Cerebellum (tissue), 4 donors: ENCODE measurements at places on chromosomes 6 and 20. TPM values are rescaled to one million over a fixed set of nuclear protein-coding genes. Genes with fewer than 3 reads are reported as not detected.

DNA sequence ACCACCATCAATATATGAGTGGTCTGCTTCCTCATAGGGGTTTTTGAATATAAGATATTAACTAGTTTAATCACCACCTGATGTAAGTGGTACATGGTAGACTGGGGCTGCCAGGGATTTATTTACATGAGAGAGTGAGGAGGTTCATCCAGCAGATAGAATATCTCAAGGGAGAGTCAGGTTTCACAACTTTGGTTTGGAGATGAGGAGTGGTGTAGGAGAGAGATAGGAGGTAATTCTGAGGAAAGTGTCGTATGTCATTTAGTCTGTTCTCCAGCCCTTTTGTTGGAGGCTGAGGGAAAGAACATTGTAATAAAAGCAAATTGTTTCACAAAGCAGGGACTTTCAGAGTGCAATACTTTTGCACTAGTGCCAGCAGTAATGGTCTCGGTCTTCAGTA, 16.8 kb downstream of the L3MBTL3 start:
- no peak for DNase-seq

The CD109 gene
- total RNA-seq: 3.1 TPM

DNA sequence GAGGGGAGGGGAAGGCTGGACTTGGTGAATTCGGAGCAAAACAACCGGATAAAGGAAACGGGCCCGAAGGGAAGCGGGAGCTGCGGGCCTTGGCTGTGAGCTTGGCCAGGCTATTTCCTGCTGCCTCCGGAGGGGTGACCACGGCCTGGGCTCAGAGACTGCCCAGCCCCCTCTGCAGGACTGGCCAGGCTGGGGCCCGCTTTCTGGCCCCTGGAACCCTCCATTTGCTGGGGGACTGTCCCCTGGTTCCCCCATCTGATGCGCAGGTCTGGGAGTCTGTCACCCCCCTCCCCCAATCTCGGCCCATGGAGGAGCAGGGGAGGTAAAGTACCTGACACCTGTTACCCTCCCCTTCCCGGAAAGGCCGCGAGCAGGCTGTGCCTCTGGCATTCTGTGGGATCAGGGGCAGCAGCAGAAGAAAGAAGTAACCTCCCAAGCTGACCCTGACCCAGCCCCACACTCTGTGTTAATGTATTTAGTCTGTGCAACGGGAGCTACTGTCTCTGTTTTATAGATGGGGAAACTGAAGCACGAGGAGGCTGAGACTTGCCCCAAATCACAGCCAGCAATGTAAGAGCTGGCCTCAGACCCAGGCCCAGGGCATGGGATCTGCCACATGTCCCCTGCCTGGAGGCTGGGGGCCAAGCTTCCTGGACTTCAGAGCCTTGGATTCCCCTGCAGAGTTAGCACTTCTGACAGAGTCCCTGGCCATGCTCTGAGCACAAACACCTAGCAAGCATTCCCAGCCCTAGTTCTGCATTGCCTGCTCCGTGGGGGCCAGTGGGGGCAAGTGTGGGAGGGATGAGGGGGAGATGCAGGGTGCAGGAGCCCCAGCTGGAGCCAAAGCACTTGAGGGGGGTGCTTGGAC, 3.5 kb downstream of the C20orf204 start:
- no peak for DNase-seq

DNA sequence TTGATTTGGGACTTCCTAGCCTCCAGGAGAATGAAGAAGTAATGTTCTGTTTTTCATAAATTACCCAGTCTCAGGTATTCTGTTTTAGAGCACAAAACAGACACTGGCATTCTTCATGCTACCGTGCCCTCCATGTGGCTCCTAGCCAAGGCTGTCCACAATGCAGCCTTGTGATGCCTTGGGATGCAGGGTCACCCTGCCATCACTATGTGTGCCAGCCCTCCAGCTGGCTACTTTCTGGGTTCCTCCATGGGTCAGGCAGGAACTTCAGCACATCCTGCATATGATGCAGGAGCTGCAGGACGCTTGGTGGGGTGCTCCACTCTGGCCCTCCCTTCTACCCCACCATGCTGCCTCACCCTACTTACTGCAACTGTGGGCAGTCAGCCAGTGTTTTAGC, 38.0 kb upstream of the FAM50B start:
- DNase-seq: no peak

DNA sequence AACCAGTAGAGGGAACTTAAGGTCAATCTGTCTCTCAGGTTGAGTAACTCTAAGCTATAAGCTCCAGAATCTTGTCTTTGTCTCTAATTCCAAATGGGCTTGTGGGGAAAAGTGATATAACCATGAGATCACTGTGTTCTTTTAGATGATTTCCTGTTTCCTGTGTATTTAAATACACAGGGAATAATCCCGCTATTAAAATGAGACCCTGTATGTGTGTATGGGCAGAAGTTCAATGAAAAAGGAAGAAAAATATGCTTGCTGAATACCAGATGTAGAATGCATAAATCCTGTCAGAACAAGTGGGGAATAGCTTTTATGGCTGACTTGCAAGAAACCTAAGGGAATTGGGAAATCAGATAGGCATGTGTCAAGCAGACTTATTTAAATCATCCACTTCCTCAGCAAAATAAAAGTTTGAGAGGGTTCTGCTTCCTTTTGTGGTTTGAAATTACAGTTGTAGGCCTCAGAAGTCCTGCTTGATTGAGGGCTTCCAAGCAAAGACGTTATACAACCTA, 164.7 kb upstream of the PDE7B start:
- no peak for DNase-seq

- no peak for DNase-seq
These were observed 652.5 kb upstream of the EPHA7 start for GRCh38 chr6:94071835-94072234.

GRCh38 chr6:84043555-84043954, 10.0 kb downstream of the MRAP2 start:
- no peak for DNase-seq

The TGM2 gene
- 10.8 TPM for total RNA-seq

The NKX2-4 gene
- not detected for total RNA-seq

- no peak for DNase-seq
These were observed 230.9 kb downstream of the FOXC1 start for GRCh38 chr6:1840491-1841121.

DNA sequence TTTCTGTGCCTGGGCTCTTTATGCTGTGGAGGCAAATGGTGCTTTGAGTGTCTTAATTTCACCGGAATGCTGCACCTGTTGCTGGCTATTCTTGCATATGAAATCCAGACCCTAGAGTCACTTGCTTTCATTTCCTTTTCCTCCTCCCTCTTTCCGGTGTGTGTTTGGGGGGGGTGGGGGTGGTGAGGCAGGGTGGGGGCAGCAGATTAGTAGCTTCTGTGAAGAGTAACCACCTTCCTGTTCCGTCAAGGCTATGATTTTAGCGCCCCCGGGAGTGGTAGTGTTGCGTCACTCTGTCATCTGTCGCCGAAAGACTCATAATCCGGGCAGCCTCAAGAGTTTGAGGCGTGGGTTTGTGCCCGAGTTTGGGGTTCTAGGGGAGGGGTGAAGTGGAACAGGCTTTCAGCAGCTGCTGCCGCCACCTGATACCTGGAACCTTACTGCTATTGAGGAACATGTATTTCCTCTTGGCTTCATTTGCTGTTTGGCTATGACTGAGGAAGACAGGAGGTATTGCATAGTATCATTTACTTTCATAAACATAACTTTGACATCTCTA, 49.1 kb downstream of the UTRN start:
- no peak for DNase-seq

DNA sequence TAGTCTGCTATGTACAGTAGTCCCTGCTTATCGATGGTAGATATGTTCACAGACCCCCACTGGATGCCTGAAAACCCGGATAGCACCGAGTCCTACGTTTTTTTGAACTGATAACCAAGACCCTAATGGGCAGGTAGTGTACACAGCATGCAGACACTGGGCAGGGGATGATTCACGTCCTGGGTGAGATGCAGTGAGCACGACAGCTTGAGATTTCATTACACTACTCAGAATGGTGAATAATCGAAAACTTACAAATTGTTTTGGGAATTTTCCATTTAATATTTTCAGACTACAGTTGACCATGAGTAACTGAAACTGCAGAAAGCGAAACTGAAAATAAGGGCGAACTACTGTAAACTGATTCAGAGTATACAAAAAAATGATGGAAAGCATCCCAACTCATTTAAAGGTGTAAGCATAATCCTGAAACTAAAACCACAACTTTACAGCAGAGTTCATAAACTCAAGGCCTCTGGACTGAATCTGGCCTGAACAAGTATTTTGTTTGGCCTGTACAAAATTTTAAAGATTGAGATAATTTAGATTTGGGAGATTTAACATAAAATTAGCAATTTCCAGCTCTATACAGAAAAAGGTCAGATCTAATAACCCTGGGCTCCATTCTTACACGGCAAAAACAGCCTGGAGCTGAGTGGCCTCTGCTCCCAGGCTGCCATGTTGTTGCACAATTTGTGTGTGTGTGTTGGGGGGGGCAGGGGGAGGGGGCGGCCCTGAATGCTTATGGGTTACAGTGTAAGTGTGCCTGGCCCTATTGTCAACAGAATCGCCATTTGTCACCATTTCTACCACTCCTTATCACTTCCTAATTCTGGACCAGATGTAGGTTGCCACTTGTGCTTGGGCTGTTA, 34.9 kb downstream of the RNF24 start:
- DNase-seq: no peak

- DNase-seq: no peak
These were observed 97.5 kb upstream of the ZBTB24 start for GRCh38 chr6:109580519-109580918.

DNA sequence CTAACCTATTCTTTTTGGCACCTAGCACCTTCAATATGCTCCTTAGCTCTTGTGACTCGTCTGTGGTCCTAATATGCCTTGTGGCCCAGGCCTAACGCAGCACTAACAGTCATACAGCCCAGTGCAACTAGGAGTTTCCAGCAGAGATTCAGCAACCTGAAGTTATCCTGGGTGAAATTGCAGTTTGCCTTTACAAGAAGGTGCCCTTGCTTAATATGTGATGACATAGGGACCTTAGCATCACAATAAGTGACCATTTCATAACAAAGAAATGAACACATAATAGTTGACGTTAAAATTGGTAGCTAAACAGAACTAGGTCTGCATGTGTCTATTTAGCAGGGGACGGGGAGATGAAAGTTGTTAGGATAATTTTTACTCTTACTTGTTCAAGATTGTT, 10.1 kb downstream of the FIG4 start:
- no peak for DNase-seq

DNA sequence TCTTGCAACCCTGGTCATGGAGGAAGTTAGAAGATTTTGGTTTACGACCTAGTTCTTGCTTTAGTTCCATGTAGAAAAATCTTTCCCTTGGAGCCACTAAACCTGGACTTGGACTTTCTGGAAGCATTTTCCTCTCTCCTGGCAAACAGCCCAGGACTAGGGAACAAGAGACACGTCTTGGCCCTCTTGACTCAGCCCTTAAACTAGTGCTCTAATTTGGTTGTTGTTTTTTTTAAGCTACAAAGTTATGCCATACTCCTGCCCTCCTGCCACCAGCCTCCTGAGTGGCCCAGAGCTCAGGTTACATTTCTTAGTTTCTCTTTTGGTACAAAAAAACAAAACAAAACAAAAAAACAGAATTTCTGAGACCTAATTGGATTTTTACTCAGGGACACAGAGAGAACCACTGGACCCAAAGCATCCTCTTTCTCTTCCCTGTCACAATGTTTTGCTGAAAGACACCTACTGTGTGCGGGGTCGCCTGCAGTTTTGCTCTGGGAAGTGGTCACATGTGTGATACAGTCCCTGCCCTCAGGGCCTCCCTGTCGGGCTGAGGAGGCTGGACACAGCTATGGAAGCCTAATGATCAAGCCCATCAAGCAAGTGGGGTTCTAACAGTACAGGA, 32.3 kb upstream of the SCUBE3 start:
- no peak for DNase-seq

DNA sequence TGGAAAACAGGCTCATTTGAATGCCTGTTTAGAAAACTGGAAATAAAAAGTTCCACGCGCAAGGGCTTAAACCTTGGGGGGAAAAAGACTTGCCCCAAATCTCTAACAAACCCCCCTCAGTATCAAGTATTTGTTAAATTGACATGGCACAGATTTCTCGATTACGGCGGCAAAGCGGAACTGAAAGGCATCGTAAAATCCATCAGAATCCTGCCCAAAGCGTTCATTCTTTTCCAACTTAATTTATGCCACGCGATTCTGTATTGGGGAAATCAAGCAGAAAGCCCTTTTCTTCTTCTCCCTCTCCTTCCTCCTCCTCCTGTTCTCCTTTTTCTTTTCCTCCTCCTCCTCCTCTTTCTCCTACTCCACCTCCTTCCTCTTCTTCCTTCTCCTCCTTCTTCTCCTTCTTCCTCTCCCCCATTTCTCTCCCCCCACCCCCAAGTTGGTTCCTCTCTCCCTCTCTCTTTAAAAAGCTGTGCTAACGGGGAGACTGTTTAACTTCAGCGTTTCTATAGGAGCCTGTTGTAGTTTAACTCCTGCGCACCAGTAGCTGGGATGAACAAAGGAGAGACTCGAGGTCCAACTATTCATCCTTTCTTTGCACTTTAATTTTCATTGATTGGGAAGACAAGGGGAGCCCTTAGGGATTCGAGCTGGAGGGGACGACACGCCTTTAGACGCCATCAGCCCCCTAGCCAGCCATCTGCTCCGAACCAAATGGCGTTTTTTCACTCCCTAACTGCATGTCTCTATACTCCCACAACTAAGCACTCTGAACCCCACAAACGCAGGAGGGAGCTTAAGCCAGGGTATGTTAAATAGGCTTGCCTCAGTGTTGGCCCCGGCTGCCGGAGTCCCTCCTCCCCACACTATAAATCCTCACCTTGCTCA, 2.7 kb upstream of the DLL1 start:
- DNase-seq: no peak

DNA sequence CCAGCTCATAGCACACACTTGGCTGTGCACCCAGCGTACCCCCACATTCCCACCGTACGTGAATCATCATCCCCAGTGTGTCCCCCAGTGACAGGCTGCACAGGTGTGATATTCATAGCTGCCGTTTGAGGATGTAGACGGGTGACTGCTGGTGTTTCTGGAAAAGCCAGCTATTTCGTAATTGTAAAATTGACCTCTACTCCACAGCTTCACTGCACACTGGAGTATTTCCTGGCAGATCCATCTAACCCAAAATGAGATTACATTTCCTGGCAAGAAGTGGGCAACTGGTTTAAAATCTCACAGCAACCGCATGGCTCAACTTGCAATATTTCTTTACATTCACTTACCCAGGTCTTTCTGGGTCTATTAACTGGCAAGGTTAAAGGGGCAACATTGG, 30.3 kb downstream of the CD83 start:
- DNase-seq: no peak

DNA sequence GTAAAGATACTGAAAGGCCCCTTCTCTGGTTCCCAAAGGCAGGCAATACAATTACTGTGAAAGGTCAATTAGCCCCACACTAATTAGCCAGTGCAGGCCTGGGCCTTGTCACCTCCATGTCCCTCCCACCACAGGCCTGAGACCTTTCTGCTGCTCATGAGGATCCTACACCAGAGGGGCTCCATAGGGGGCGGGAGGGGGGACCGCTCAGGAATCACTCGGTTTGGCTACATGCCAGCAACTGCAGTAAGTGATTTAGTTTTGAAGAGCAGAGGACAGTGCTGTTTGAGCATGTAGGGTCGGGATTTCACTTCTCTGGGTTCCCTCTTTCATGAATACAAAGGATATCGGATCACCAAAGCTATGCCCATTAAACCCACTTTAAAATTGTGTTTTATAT, 455.6 kb downstream of the PRKN start:
- DNase-seq: no peak
